Stimulated activated CD8-positive, alpha-beta memory T cell treated with anti-CD3 and anti-CD28 coated beads, Interleukin-7, amount 100 ng/mL, for 48 hours (primary cell): ENCODE measurements at places on chromosomes 2 and 18.

DNA sequence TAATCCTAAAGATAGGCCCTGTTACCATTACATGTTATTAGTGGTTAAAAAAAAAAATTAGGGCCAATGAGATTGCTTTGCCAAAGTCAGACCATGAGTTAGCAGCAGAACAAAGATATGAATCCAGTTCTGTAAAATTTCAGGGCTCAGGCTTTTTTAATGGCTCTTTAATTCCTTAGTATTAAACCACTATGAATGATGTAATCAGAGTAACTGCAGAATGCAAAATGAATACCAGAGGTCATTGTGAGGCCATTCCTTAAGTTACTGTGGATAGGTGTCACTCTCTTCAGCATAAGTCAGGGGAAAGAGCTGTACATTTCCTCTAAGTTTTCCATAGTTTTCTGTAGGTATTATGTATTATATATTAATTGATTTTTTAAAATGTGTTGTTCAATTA, 42.2 kb upstream of the TBR1 start:
- no peak for DNase-seq

DNA sequence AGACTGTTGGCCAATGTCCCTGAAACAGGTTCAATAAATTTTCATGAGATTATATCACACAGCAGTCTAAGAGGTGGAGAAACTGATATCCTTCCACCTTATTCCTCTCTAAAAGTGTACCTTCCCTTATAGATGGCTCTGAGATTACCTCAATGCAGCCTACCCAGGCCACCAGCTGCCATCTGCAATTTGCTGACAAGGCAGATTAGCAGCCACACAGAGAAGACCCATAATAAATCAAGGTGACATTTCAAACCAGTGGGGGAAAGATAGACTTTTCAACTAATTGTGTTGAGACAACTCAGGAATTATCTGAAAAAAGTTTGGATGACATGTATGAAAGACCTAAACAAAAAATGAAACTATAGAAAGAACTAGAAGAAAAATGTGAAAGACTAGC, 43.2 kb downstream of the ZBTB7C start:
- DNase-seq, result no peak

- no peak for DNase-seq
These were observed 43.0 kb downstream of the TNFRSF11A start for GRCh38 chr18:62368100-62368499.

GRCh38 chr2:121068851-121069250, 216.2 kb downstream of the TFCP2L1 start:
- DNase-seq, result no peak

GRCh38 chr2:102256276-102256675, 55.1 kb upstream of the IL1RL1 start:
- no peak for DNase-seq

DNA sequence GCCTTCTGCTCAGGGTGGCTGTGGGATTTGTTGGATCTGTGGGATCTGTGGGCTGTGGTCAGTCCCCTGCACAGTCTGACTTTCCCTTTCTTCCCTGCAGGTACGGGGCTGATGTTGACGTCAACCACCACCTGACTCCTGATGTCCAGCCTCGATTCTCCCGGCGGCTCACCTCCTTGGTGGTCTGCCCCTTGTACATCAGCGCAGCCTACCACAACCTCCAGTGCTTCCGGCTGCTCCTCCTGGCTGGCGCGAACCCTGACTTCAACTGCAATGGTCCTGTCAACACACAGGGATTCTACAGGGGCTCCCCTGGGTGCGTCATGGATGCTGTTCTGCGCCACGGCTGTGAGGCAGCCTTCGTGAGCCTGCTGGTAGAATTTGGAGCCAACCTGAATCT, 17.5 kb downstream of the ASB1 start:
- DNase-seq, result no peak

DNA sequence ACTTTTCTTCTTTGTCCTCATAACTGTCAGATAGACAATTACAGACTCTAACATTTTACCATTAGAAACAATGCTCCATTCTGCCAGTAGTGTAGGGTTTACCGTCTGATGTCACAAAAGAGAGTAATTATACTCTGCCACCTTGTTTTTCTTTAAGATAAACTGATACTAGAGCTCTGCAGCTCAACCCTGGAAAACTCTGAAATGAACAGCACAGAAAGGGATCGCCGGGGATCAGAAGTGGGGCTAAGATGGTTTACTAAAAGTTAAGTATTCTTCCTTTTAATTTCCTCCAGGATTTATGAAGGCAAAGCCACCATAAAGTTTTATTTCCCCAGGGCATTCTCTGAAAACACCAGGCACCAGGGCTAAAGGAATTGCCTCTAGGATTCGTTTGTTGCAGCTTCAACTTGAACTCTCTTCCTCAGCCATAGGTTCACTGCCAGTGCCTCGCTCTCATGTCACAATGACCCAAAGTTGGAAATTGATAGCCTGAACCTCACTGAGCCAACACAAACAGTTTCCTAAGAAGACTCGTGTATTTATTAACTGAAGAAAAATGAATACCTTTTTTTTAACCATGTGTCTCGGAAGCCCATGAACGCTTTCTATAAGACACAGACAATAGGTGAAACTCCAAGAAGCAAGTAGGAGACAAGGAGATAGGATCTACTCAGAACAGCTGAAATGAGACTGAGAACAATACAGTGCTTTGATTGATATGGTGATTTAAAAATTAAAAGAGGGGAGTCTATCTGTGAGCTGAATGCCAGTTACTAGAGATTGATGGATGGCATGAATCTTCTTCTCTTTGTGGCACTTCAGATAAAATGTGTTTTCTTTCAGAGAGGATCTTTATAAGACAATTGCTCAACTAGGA, 121.5 kb upstream of the SPATS2L start:
- no peak for DNase-seq

DNA sequence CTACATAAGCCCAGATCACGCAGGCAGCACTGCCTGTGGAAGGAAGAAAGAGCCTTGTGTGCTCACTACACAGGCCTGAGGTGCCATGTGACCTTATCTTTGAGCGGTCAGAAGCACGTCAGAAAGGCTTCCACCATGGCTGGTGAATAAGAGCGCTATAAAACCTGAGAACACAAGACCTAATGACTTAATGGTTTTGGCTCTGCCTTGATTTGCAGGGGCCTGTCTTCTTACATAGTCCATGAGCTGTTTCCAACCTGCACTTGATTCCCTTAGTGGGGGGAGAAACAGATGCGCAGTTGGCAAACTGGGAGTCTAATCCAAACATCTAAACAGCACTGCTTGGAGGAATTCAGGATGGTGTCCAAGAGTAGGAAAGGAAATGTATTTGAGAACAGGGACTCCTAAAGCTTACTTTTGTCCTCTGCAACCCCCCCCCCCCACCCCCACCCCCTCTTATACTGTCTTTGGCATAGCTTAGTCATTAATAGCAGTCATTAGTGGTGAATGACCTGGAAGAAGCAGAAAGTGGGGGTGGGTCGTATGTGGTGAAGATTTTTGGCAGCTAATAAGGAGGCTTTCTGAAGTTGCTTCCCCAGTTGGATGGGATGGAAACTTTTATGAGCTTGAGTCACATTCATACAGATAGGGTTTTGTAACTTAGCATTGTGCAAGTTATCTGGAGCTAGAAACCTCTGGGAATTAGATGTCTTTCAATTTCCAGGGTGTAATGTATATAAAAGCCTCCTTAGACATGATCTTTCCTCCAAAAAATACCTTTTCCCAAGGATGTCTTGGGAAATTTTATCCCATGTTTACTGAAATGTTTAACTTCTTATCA, 454.1 kb downstream of the MEIS1 start:
- DNase-seq, result no peak

DNA sequence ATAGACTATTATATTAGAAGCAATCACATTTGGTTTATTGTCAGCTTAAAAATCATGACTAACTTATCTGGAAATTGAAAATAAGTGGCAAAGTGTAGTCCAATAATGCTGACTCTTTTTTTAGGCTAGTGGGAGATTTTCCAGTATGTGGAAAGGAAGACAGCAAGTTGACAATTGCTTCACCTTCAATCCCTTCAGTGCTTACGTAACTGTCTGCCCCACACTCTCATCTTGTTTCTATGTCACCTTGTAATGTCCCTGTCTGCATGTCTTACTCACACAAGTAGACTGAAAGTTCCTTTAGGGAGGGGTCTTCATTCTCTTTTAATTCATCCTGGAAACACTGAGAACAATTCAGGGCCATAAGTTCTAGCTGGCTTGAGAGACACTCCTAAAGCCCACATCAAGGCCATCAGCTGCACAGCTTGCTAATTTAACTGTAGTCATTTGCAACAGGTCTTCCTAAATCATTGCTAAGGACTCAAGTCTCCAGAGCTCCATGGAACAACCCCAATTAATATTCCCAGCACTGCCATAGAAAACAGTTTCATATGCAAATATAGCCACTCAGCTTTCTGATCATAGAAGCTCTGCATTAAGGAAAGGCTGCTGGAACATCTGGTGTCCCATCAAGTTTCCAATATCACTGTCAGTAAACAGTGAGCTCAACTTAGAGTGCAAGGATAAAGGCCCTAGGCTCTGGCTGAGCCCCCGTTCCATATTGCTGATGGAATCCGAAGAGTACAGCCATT, 230.5 kb downstream of the ETAA1 start:
- DNase-seq, result no peak

DNA sequence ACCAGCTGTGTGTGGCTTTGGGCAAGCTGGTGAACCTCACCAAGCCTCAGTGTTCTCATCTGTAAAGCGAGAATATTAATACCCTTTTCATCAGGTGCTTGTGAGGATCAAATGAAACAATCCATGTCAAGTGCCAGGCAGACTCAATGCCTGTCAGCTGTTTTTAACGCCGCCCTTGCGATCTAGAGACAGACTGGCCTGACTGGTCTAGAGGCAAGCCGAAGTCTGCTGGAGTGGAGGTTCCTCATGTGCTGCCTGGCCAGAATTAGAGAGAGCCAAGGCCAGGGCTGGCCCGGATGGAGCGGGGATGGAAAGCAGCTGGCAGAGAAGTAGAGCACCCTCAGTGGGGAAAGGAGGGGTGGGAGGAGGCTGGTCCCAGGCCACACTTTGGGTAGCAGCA, 74.5 kb upstream of the B3GNT7 start:
- no peak for DNase-seq

- DNase-seq, result no peak
These were observed 166.7 kb upstream of the BOD1L2 start for GRCh38 chr18:56980151-56980550.
